Stimulated activated CD4-positive, alpha-beta T cell treated with anti-CD3 and anti-CD28 coated beads, Interleukin-1b, Interleukin-23, amount 100 ng/mL, for 24 hours (primary cell): ENCODE measurements at places on chromosomes 7 and 10.

- no peak for DNase-seq
These were observed 255.1 kb downstream of the OTUD1 start for GRCh38 chr10:23693925-23694324.

DNA sequence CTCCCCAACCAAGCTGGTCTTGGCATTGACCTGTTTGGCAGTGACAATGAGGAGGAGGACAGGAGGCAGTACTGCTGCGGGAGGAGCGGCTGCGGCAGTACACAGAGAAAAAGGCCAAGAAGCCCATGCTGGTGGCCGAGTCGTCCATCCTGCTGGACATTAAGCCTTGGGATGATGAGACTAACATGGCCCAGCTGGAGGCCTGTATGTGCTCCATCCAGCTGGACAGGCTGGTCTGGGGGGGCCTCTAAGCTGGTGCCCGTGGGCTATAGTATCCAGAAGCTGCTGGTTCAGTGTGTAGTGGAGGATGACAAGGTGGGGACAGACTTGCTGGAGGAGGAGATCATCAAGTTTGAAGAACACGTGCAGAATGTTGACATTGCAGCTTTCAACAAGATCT lies 39.1 kb upstream of the ZNF273 start:
- DNase-seq: no peak

DNA sequence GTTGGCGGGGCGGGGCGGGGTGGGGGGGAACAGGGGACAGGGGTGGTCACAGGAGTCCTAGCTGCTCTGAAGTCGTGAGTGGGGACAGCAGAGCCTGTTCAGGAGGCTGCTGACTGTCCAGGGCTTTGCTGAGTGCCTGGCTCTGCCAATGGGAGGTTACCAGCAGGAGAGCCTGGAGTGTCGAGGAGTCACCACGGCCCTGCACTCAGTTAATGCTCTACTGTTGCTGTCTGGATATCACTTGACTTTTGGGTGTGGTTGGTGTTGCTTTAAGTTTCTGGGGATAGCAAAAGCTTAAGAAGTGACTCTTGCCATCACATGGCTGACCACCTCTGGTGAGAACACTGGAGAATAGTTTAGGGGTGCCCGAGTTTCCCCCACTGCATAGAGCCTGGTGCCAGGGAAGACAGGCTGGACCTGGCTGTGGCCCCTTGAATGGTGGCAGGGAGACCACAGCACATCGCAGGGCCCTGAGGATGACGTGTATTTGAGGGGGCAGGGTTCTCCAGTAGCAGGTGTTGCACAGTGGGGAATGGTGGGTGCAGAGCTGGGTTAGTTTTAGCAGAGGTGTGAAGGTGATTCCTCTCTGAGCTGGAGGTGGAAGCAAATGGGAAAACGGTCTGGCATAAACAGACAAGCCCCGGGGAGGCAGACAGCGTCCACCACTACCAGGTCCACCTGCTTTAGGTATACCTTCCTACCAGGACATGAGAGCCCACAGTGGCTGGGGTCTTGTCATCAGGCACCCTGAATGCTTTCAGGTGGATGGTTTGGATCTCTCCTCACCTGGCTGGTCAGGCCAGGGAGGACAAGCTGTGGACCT lies 54.2 kb upstream of the CAMK2B start:
- DNase-seq: no peak

GRCh38 chr7:28695300-28696295 lies 262.5 kb downstream of the TRIL start:
- no peak for DNase-seq

GRCh38 chr10:113991091-113991860 lies 52.4 kb upstream of the ADRB1 start:
- DNase-seq: no peak

DNA sequence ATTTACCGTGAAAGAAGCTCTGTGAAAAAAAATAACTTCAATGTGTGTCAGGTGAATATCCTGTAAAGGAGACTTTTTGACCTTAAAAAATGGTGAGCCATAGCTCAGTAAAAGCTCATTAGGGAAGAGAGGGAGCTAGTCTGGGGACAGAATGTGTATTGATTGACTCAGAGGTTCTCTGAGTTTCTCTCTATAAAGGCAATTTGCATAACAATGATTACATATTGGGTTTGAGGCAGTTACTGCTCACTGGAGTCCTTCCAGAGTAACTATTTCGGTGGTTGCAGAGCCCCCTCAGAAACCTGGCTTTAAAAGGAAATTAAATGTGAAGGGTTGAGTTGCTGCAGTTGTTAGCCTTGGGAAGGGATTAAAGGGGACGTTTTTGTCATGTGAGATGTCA lies 181.6 kb downstream of the GALNT17 start:
- no peak for DNase-seq

- no peak for DNase-seq
These were observed 4.5 kb downstream of the FAM20C start for GRCh38 chr7:196778-197321.

DNA sequence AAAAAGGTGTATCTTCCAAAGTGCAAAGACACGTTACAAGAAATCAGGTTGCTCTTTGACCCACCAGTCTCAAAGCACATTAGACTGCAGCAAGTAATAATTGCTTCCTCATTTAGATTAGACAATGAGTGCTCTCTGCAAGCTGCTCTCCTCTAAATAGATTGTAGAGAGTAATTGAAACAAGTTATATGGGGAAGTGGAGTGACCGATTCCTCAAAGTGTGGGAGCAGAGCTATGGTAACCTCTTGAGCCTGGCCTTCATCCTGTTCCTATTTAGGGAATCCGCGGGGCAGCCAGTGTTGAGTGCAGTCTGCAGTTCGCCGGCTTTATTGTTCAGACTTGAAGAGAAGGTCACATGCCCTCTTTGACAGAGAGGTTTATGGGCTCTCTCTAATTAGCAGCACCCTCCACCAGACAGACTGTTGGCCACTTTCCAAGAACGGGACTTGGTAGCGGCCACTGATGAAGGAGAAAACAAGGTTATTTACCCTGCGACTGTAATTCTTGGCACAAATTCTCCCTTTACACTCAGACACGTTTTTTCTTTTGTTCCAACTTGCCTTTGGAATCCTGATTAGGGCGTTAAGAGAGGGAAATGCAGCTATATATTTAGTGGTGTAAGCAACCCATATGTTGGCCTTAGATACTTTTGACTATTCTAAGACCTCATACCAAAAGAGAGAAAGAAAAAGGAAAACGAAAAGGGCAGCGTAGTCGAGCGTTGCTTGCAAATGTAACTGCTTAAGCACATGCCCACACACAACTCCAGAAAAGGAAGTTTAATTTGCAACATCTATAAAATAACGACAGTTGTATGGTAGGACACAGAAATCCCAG lies 107.5 kb downstream of the REEP3 start:
- no peak for DNase-seq

- no peak for DNase-seq
These were observed 1072.1 kb downstream of the NXPH1 start for GRCh38 chr7:9505516-9505915.

DNA sequence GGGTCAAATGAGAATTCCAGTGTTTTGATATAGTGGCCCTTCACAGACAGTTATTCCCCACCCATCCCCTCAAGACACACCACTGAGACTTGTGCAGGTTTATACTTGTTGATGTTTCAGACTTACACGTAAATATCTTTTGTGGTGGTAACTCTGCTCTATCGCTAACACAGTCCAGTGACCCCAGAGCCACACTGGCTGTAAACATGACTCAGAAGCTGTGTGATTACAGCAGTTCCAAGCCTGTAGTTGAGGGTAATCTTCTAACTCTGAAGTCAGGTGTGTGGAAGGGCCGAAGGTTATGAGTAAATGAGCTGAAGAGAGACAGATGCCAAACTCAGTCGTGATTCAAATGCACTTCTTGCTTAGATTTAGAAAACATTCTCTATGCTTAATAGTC lies 19.4 kb downstream of the NOBOX start:
- no peak for DNase-seq

DNA sequence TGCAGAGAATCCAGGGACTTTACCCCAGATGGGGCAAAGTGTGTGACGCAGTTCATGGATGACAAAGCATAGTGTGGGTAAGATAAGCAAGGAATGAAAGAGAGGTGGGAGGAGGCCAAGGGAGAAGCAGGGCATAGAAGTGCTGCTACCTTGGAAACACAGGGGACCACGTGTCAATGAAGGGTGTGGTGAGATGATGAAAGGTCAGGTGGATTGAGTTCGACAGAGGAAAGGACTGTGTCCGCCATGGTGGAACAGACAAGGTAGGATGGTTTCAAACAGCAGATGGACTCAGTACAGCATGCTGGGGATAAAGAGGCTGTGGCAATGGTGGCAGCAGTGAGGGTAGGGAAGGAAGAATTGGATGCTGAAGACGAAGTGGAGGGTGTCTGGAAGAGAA lies 32.7 kb downstream of the MEST start:
- no peak for DNase-seq
